Mesendoderm (in vitro differentiated cells): ENCODE measurements at places on chromosomes 4 and X.

GRCh38 chr4:13528821-13529127 lies 15.5 kb downstream of the NKX3-2 start:
- DNase-seq = no peak

DNA sequence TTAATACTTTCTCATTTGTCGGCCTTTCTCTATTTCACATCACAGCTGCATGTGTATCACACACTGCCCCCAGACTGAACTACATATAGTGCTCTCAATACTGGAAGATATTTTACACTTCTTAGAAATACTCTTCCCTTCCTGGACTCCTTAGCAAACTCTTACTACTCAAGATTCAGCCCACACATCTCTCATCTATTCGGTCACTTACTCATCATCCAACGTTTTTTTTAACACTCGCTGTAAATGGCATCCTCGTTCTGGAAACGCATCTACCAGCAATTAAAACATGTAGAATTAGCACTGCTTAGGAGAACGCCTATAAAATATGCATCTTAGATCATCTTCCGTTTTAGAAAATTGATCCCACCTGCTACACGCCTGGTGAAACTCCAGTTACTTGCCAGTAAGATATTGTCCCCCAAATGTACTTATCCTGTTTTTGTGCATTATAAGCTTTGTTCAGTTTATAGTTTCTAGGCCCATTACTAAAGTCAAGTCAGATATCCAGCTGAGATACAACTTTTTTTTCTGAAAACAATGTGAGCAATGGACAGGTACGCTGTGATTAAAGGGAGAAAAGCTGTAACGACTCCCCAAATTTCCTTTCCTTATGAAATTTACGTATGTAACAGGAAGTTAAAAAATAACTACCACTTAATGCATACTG lies 1.0 kb downstream of the LRP2BP start:
- DNase-seq = no peak

DNA sequence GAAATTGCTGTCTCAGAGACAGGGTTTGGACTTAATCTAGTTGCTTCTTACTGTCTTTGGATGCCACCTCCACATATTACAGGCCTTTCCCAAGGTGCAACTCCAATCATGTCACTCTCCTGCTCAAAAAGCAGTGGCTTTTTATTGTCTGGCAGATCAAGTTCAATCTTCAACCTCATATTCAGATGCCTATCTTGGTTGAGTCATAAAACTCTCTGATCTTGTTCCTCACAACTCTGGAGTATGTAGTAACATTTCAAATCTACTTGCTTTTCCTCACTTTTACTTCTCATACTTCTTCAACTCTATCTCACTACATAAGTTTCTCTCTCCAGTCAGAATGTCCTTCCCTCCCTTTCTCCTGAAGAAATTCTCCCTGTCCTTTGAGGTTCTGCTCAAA lies 180.6 kb downstream of the VSIG4 start:
- no peak for DNase-seq

DNA sequence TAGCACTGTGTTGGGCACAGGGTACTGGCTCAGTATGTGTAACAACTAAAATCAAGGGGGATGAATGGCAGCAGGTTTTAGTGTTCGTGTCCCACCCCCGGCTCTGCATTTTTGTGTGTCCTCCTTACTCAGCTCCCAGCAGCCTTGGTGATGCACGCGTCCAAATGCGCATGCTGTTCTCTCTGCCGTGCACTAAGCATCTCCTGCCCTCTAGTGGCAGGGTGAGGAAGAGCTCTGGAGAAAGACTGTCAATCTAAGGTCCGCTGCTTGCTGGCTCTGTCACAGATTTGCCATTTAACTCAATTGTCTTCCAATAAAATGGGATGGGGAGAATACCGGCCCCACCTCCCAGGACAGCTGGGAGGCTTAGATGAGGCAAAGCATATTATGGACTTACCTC lies 61.4 kb downstream of the WFS1 start:
- peak; percentile 74 for DNase-seq

- peak; percentile 47 for DNase-seq
These were observed 63.3 kb downstream of the KLHL4 start for GRCh38 chrX:87580862-87581261.

- DNase-seq = peak; percentile 82
These were observed 29.9 kb upstream of the GPC4 start for GRCh38 chrX:133444952-133445831.

- DNase-seq = no peak
These were observed 762.5 kb downstream of the PCDH7 start for GRCh38 chr4:31482691-31483090.

DNA sequence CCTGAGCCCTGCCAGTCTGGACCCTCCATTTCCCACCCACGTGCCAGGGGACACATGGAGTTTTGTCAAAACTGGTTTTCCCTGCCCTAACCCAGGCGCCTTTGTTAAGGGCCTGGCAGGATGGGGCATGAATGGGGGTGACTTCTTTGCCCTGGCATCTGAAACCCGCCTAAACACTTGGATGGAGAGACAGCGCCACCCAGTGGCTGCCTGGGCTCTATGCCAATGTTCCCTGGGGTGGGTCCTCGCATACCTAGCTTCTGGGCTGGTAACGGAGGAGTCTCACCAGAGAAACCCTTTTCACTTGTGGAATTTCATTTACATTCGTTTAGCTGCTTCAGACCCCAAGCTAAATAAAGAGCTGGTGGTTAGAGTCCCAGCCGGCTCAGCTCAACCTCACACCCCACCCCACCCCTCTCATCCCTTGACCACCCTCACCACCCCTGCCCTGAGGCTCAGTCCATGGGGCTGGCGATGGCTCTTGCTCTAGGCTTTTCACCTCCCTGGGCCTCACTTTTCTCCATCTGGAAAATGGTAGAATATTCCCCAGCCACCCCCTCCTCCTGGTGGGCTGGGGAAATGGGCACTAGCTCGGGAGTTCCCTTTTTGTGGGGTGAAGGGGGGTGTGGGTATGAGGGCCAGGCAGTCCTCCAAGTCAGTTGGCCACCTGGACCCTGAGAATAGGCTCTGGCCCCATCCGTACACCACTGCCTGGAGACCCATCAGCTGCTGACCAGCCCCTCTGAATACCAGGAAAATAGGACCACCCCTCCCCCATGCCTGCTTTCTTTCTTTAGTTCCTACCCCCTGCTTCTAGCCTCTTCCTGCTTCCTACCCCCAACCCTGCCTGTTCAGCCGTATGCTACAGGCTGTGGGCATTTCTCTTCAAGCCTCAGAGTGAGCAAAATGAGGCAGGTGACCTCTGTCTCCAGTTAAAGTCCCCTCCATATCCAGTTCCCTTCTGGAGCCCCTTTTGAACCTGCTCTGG lies 57.1 kb upstream of the PJA1 start:
- DNase-seq = peak; percentile 86

- peak; percentile 57 for DNase-seq
These were observed 45.9 kb upstream of the PPP3CA start for GRCh38 chr4:101393256-101393655.

DNA sequence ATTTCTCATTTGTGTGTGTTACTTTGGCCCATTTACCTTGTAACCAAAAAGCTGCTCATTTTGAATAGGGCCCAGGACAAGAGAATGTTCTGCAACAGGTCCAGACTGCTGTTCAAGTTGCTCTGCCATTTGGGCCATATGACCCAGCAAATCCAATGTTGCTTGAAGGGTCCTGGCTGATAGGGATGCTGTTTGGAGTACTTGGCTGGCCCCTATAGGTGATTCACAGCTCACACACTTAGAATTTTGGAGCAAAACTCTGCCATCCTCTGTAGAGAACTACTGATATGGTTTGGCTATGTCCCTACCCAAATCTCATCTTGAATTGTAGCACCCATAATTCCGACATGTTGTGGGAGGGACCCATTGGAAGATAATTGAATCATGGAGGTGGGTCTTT lies 131.5 kb downstream of the AASDH start:
- peak; percentile 33 for DNase-seq

DNA sequence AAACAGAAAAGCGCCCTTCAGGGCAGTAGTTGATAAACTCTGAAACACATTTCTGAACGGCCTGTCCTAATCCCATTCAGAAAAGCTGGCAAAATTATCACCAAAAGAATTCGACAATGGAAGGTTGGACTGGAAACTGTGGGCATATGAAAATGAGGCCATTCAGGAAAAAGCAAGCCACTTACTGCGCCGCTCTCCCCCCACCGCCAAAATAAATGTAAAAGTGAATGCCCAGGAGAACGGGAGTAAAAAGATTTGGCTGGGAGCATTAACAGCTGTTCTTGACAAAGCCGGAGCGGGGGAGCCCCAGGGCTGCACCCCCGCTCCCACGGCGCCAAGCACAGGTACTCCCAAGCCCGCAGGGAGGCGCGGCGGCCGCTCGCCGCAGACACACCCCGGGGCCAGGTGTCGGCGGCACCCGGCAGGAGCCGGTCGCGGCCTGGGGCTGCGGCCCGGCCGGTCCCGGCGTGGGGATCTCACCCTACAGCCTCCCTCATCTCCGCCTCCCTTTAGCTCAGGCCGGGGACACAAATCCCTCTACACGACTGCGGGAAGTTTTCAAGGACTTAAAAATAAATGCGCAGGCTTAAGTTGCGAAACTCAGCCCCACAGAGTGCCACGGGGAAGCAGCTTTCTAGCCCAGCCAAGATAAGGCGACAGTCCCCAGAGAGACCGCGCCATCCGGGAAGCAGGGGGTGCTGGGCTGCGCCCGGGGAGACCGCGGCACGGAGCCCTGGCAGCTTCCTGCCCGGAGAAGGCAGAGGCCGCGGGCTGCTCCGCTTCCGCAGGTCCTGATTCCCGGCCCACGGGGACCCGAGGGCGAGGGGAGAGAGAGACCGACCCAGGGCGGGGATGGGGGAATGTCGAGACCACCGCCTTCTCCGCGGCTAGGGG lies 593 bp downstream of the SH3RF1 start:
- peak; percentile 78 for DNase-seq

GRCh38 chr4:162849937-162850336 lies 316.8 kb downstream of the NAF1 start:
- DNase-seq = no peak

GRCh38 chrX:48961585-48962091 lies 4.2 kb upstream of the OTUD5 start:
- DNase-seq = peak; percentile 50

GRCh38 chr4:92776080-92776479 lies 472.3 kb downstream of the GRID2 start:
- DNase-seq = no peak

- peak; percentile 64 for DNase-seq
These were observed 105.3 kb downstream of the DHRSX start for GRCh38 chrX:2395261-2395992.

GRCh38 chr4:181219783-181220416 lies 1023.3 kb upstream of the TENM3 start:
- DNase-seq = peak; percentile 55

DNA sequence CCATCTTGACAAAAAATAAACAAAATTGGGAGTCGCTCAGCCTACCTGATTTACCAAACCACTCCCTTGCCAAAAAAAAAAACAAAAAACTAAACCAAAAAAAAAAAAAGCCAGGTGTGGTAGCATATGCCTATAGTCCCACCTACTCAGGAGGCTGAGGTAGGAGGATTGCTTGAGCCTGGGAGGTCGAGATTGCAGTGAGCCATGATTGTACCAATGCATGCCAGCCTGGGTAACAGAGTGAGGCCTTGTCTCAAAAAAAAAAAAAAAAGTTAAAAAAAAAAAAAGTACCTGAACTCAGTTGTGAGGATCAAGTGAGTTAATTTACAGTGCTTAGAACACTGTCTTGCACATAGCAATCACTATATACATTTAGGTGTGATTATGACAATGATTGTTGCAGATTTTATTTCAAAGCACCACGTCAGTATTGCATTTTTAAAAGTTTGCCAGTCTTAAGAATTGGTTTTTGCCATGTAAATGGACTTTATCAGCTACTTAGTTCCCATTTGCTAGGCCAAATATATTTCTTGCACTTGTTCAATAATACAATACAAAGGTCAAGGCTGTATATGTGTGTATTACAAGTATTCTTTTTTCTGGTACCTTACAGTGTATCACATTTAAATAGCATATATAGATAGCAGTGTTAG lies 4.6 kb downstream of the NUDT9 start:
- DNase-seq = no peak

- no peak for DNase-seq
These were observed 121.6 kb upstream of the STK26 start for GRCh38 chrX:131901546-131901945.

DNA sequence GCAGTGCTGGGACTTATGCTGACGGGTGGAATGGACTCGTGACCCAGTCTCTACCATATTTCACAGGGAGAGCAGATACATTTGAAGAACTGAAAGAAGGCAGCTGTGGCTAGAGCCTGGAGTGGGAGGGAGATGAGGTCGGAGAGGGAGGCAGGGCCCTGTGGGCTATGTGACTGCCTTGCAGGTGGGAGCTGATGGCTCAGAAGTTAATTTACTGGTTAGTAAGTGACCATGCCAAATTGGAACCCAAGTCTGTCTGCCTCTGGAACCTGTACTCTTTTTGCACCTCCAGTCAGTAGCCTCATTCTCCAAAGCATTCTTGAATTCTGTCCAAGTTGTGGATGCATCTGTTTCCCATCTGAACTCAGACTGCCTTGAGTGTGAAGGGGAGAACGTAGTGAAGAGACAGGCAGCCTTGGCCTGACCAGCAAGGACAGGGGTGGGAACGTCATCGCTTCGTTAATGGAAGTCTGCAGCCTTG lies 92.3 kb downstream of the REPS2 start:
- no peak for DNase-seq

- DNase-seq = peak; percentile 60
These were observed 64.8 kb downstream of the GLRA3 start for GRCh38 chr4:174764105-174764729.

DNA sequence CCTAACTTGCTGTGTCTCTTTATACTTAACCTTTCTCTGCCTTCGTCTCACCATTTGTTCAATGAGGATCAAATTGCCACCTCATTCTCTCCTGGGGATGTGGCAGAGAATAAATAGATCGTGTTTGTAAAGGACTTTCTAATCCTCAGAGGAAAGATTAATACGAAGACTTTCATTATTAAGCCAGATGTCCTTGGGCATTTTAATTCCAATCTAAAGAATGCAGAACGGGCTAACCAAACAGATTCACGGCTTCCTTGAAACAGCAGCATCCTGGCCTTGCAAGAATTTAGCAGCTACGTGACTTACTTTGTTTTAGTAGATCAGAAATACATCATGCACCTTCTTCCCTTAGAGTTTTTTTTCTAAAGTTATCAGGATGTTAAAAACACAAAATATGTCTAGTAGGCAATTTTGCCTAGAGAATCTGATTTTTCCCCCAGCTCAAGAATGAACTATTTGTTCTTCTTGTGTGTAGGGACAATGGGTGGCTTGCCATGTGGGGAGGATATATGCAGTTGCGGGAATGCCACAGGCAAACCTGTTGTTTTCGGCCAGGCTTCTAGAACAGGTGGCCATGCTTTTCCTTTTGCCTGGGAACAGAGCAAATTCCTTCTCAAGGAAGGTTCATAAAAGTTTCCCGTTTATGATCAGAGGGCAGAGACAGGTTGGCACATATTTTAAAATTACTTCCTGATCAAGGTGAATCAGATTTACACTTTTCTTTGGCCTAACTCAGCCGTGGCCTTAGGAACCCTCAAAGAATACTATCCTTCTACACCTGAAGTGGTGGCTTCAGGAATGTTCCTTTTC lies 3.0 kb downstream of the MID1 start:
- no peak for DNase-seq

- DNase-seq = peak; percentile 7
These were observed 24.9 kb downstream of the CD99L2 start for GRCh38 chrX:150873616-150874015.
